ENCODE measurements at places on chromosomes 16 and 17.

GRCh38 chr16:17417740-17418139 is 53.0 kb downstream of the XYLT1 start:
- DNase-seq = no peak

- DNase-seq = peak; percentile 81
These were observed 22.4 kb upstream of the EIF1 start for GRCh38 chr17:41666237-41666641.

DNA sequence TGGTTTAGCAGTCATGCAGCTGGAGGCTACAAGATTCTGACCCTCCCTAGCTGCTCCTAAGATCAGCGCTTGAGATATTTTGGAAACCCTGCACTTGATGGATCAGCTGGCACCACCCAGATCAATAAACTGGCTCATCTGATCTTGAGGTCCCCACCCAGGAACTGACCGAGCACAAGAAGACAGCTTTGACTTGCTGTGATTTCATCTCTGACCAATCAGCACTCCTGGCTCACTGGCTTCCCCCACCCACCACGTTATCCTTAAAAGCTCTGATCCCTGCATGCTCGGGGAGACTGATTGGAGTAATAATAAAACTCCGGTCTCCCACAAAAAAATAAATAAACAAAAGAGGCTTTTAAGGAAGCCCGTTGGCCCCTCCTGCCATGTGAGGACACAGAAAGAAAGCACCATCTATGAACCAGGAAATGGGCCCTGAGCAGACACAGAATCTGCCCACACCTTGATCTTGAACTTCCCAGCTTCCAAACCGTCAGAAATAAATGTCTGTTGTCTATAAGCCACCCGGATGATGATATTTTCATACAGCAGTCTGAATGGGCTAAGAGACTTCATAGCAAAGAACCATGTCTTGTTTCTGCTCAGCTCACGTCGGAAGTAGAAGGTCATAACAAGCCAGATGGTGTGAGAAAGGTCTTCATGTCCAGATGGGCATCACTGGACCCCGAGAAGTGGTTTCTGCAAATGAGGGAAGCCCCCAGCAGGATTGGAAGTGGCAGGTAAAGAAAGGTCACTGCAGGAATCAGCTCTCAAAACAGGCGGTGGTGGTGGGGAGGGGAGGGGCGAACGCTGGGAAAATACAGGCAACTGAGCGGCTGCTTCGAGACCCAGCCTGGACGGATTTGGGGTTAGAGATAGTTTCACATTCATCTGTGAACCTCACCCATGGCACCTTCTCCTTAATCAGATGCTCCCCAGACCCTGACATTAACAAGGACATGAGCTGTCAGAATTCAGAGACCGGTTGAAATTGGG is 19.8 kb upstream of the RPH3AL start:
- no peak for DNase-seq

DNA sequence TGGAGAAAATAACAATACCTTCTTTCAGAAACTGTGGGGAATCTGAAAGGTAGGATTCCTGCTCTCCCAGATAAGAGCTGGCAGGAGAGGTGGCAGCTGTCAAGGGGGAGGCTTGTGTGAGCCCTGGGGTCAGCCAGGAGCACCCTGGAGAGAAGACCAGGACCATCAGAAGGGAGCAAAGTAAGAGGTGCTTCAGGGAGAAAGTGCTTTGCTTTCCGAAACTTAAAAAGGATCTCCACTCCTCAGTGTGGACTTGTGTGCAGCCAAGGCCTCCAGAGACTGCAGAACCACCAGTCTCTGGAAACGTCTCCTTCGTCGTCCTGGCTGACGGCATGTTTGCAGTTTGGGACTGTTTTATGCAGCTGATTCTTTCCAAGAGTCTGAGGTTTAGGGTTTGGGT is 13.7 kb upstream of the SOX9 start:
- DNase-seq = no peak

DNA sequence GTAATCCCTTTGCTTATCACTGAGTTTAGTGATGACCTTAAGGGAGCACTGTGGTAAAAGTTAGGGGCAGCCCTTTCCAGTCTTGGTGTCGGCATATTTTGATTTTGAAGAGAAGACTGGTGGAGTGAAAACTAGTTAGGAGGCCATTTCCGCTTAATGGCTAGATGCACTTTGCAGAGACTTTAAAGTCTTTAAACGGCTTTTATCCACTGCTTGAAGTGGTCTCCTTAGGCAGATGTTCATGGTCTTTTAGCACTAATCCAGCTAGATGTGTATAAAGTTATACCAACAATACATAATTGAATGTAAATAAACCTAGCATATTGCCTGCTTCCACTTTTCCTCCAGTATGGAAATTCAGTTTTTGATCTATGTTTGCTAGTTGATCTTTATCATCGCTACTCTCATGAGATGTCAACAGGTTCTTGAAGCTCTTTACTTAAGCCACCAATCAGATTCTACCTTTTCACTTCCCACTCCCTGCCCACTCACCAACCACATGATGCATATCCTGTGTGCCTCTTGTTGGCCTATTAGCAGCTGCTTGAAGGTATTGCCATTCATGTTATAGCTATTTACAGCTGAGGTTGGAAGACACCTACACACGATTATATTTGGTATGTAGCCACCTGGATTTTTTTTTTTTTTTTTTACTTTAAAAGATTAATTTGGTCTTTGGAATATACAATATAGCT is 132.0 kb downstream of the NLK start:
- no peak for DNase-seq

DNA sequence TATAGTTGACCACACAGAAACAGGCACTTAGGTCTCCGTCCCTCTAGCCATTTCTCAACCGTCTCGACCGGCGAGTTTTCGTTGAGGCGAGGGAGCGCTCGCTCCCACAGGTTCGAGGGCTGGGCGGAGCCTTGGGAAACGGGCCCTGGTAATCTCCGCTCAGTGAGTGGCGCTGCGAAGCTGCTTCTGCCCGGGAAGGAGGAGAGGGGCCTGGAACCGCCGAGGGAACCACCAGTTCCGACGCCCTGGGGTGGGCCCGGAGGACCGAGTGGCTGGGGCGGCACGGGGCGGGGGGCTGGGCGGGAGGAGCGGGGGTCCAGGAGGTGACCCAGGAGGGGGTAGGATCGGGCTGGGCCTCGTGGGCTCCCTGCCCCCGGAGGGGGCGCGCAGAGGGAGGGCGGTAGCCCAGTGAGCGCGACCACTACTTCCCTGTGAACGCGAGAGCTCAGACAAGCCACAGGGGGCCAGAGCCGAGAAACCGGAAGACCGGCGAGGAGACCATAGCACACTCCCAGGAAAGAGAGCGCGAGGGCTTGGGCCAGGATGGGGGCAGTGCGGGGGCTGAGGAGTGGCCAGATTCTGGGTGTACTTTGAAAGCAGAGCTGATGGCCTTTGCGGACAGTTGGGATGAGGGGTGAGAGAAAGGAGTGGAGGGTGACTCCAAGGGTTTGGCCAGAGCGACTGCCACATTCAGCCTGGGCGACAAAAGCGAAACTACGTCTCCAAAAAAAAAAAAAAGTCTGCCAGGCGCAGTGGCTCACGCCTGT is 29.9 kb upstream of the ARL4D start:
- peak; percentile 92 for DNase-seq

DNA sequence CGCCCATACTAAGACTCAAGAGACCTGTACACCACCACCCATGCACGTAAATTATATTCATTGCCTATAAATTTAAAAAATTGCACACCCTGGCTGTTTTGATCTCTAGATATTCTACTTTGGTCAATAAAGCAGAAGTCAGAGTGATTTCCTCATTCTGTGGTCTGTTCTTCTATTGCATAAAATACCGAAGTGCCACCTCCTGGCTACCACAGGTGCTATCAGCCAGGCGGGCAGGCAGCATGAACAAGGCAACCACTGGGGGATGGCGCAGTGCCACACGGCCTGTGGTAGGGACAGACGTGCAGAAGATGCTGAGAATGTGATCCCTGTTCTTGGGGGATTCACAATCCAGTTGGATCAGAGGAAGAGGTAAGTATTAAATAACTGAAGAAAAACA is 122.3 kb downstream of the CDK5R1 start:
- DNase-seq = no peak

- peak; percentile 60 for DNase-seq
These were observed 1.0 kb upstream of the SLC38A8 start for GRCh38 chr16:84043486-84044117.

DNA sequence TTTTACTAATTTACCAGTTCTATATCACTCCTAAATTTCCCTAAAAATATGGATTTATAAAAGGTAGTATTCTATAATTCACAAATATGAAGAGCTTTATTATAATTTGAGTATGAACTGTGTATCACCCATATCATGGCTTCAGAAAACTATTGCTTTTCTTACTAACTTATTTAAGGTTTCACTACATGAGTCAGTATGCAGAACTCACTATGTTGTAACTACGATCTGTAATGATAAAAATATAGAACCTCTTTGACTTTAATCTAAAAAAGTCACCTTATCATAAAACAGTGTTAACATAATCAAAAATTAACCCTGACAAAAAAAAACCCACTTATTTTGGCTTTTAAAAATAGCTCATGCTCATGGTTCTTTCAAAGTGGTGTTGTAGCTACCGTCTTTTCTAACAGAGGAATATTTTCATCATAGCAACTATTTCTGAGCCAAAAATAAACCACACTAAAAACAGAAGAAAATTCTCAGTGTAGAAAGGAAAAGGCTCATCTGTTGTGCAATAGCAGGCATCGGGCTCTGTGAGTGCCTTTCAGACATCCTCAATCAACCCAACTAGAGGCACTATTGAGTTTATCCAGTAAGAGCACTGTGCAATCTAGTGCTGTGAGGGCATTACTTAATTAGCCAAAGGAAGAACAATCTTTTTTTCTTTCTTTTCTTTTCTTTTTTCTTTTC is 42.1 kb downstream of the ITGAM start:
- no peak for DNase-seq

- no peak for DNase-seq
These were observed 77.5 kb downstream of the CYTH1 start for GRCh38 chr17:78704594-78704993.

DNA sequence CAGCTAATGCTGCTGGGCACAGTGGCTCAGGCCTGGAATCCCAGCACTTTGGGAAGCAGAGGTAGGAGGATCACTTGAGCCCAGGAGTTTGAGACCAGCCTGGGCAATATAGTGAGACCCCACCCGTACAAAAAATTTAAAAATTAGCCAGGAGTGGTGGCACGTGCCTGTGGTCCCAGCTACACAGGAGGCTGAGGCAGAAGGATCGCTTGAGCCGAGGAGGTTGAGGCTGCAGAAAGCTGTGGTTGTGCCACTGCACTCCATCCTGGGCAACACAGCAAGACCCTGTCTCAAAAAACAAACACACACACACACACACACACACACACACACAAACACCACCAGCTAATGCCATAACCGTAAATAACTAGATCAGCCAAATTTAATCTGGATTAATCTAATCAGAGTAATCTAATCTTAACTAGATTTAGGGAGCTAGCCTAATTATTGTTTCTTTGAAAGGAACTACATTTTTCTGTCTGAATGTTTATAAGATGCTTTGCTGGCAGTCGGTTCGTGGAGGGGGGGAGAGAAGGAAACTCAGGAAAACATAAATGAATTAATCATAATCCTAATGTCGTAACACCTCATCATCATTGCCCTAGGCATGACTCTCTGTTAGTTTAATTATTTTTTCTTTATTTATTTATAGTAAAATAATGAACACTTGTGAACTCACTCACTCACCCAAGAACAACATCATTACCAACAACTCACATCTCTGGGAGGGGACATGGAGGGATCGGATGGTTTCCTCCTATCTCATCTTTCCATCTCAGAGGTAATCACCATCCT is 12.5 kb upstream of the RBBP6 start:
- DNase-seq = no peak

- no peak for DNase-seq
These were observed 93.0 kb downstream of the SEC14L1 start for GRCh38 chr17:77233635-77234334.
